ENCODE measurements at places on chromosomes 3 and 15. TPM values are rescaled to one million over a fixed set of nuclear protein-coding genes. Genes with fewer than 3 reads are reported as not detected.

Gene CSPG4
- total RNA-seq: 13.8 TPM

Gene SERPINI2
- total RNA-seq: not detected

Gene NRG4
- total RNA-seq: not detected

Gene DPPA2
- total RNA-seq: not detected

Gene CNTN6
- total RNA-seq: not detected

Gene MUC4
- not detected for total RNA-seq

Gene IGF2BP2
- 29.1 TPM for total RNA-seq

Gene SLC28A2
- total RNA-seq: not detected

Gene PPCDC
- 3.3 TPM for total RNA-seq

Gene IL17RB
- 0.35 TPM for total RNA-seq

Gene GOLGA8T
- not detected for total RNA-seq

Gene IL5RA
- total RNA-seq: not detected

Gene PCLAF
- 11.4 TPM for total RNA-seq

Gene TMIE
- not detected for total RNA-seq

Gene RBSN
- total RNA-seq: 18.9 TPM

Gene CIDEC
- not detected for total RNA-seq

Gene RASGRP1
- total RNA-seq: under 0.01 TPM

Gene SCAMP5
- 1.3 TPM for total RNA-seq

Gene MITF
- total RNA-seq: 0.68 TPM

Gene KCNH8
- total RNA-seq: not detected

Gene PATL2
- 0.82 TPM for total RNA-seq

Gene SLC28A1
- total RNA-seq: not detected

Gene CCR9
- not detected for total RNA-seq

Gene EPHA3
- total RNA-seq: under 0.01 TPM

Gene RTP1
- total RNA-seq: under 0.01 TPM

Gene LRRN1
- total RNA-seq: not detected

Gene ROBO1
- total RNA-seq: 71.7 TPM

Gene CHL1
- not detected for total RNA-seq

Gene SERINC4
- not detected for total RNA-seq

Gene MKRN2OS
- total RNA-seq: not detected

Gene SEMA3F
- 7.4 TPM for total RNA-seq

Gene TGM5
- not detected for total RNA-seq

Gene ARIH2
- total RNA-seq: 60.4 TPM

Gene CLRN1
- total RNA-seq: not detected

Gene ABHD6
- 5.6 TPM for total RNA-seq

Gene CLSTN2
- total RNA-seq: 0.82 TPM

Gene FRMD4B
- 3.2 TPM for total RNA-seq

Gene CPEB1
- 1.7 TPM for total RNA-seq

Gene C3orf85
- not detected for total RNA-seq

Gene OSBPL10
- total RNA-seq: 12.9 TPM

Gene SLC27A2
- total RNA-seq: not detected

Gene SAMD7
- not detected for total RNA-seq

Gene NMD3
- 45.0 TPM for total RNA-seq

Gene SSR3
- 332 TPM for total RNA-seq

Gene INKA1
- 5.7 TPM for total RNA-seq

Gene CPN2
- total RNA-seq: not detected

Gene HCLS1
- 0.60 TPM for total RNA-seq

Gene EPHB3
- total RNA-seq: 9.4 TPM

Gene NEK10
- total RNA-seq: 35.3 TPM

Gene ARNT2
- 14.9 TPM for total RNA-seq

Gene EXD1
- total RNA-seq: not detected

Gene GRK7
- under 0.01 TPM for total RNA-seq

Gene ANKRD63
- not detected for total RNA-seq

Gene FOXB1
- not detected for total RNA-seq

Gene ACAN
- 0.15 TPM for total RNA-seq

Gene UBA7
- 32.1 TPM for total RNA-seq

Gene ANKUB1
- total RNA-seq: not detected
